Cortex of kidney (tissue), 1 donor: ENCODE measurements at places on chromosomes 4 and X.

DNA sequence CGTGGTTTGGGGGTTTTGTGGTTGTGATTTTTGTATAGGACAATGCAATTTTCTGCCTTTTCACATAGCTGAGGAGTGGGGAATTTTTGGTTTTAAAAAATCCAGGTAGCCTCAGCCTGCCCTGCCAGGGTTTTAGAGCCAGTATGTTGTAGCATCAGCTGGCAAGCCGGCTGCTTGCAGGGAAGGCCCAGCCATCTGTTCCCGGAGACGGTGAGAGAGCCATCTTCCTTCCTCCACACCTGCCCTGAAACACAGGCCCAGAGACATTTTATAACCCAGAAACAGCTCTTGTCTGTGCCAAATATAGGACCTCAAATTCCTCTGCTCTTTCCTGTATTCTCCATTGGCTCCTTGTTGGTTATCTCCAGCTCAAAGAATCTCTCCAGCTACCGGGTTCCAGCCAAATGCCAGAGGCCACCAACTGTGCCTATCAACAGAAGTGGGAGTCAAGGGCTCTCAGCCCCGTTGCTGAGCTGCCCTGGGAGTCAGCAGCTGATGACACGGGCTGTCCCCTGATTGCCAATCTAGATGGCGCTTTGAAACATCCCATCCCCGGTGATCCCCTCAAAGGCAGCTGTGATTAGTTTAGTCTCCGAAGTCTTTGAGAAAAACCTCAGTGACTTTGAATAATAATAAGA lies 595.2 kb downstream of the MID1IP1 start:
- no peak for DNase-seq

- DNase-seq = no peak
Observed at GRCh38 chr4:6892190-6892908, 17.3 kb upstream of the TBC1D14 start.

DNA sequence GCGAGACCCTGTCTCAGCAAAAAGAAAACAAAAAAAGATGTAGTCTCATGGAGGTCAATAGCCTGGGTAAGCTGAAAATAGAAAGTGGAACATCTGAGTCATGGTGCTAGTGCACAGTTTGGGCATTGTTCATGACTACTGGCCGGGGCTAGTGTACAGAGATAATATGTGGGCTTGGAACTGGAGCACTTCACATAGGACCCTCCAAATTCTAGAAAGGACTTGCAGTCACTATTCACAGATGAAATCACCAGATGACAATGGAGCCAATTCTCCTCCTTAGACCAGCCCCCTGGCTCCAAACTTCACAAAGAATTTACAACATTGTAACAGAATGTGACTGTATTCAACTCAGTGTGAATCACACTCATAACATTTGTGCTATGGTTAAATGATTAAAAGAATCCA lies 367.8 kb upstream of the SLC7A11 start:
- DNase-seq = no peak

GRCh38 chrX:35890699-35891098 lies 28.8 kb upstream of the CFAP47 start:
- no peak for DNase-seq

- no peak for DNase-seq
Observed at GRCh38 chr4:8838296-8838960, 33.2 kb downstream of the HMX1 start.

GRCh38 chr4:168483811-168484210 lies 3.5 kb upstream of the DDX60L start:
- no peak for DNase-seq

- DNase-seq = no peak
Observed at GRCh38 chr4:150739591-150739990, 157.6 kb downstream of the MAB21L2 start.

DNA sequence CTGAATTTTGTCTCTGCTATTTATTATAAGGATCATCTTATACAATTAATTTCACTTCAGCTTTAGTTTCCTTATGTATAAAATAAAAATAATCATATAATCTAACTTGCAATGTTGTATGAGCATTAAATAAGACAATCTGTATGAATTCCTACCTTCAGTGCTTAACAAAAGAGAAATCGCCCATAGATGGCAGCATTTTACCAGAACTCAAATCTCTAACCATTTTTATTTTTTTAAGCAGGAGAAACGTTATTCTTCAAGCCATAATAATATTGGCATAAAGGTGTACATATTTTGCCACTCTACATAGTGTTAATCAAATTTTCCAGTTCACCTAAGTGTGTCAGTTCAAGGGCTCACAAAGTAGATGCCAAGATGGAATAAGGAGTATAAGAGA lies 78.8 kb downstream of the TMEM47 start:
- no peak for DNase-seq

DNA sequence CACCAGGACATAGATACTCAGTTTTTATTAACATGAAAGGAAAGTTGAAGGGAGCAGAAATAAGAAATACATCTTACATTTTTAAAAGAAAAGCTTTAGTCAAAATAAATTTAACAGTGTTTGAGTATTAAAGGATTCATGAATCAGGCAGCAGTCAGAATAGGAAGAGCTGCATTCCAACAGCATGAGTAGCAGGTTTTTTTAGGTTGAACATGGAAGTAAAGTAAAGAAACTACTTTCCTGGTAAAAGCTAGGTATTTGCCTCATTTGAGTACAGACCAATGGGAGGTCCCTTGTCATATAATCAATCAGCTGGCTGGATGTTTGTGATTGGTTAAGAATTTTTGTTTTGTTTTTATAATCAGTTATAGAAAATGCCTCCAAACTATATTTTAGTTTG lies 645.9 kb upstream of the INTU start:
- DNase-seq = no peak
